AML-193 (cell line): ENCODE measurements at places on chromosomes 7 and 10.

DNA sequence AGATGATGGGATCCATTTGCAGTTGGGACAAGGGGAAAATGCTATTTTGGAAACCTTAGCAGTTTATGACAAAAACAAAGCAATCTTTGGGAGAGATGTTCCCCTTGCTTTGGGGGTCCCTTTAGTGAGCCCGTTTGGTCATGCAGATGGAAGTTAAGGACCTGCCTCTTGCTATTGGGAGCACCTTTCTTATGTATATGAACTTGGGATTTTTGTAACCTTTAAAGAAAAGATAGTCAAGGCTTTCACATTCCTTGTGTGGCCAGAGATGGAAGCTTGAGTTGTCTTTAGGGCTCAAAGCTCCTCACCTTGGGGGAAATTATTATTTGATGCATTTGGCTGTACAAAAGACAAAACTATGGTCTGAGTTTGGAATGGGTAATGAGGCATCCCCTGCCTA is 179.0 kb upstream of the PLPP4 start:
- no peak for DNase-seq

DNA sequence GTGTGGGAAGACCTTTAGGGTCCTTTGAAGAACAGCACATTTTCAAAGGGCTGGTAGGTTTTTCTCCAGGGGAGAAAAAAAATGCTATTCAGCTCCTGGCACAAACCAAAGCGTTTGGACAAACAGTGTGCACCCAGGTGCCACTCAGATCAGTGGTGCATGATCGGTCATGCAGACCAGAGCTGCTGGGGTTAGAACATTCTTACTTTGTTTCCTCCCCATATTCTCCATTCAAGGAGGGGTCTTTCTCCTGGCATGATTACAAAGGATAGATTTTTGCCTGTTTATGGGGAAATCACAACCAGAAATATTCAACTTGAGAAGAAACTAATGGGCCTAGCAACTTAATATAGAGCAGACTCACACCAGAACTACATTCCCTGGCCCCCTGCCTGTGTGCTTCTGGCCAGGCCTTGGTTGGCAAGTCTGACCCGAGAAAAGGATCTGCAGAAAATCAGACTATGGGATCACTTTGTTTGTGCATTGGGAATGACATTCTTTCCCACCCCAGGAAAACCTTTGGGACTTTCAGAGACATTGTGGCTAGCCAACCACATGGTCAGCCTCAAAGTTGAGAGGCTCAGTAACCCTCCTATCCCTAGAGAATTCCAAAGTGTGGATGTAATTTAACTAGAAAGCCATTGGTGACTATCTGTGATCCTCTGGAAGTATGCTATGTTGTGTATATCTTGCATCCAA is 82.3 kb upstream of the FGL2 start:
- DNase-seq: no peak

DNA sequence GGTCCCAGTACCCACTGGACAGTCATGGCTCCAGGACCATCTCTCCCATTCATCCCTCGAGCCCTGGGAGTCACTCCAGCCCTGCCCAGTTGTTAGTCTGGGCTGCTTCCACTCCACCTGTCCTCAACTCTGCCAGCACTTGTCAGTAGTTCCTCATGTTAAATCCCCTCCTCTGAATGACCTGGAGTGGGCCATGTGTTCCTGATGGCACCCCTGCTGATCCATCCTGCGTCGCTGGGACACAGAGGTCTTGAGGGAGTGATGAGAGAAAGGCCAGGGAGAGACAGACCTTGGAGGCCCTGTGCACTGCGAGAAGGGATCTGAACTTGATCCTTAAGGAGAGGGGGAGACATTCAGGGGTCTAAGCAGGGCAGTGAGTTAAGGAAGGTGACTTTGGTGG is 174.9 kb downstream of the GRID1 start:
- no peak for DNase-seq

- no peak for DNase-seq
These were observed 74.1 kb downstream of the NRBF2 start for GRCh38 chr10:63206997-63207811.

GRCh38 chr10:80277016-80277415 is 12.4 kb downstream of the MAT1A start:
- DNase-seq: no peak

DNA sequence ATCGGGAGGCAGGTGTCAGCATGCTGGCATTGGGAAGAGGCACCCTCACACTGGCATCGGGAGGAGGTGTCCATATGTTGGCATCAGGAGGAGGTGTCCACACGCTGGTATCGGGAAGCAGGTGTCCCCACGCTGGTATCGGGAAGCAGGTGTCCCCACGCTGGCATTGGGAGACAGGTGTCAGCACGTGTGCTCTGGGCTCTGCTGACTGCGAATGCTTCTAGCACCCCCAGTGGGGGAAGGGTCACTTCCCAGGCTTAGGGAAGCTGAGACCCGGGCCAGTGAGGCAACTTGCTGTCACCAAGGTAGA is 92.5 kb upstream of the IKZF1 start:
- DNase-seq: no peak

- peak; percentile 55 for DNase-seq
These were observed 23.7 kb upstream of the C10orf105 start for GRCh38 chr10:71743089-71743838.

- peak; percentile 27 for DNase-seq
These were observed 19.6 kb downstream of the GIMAP5 start for GRCh38 chr7:150756858-150757257.

DNA sequence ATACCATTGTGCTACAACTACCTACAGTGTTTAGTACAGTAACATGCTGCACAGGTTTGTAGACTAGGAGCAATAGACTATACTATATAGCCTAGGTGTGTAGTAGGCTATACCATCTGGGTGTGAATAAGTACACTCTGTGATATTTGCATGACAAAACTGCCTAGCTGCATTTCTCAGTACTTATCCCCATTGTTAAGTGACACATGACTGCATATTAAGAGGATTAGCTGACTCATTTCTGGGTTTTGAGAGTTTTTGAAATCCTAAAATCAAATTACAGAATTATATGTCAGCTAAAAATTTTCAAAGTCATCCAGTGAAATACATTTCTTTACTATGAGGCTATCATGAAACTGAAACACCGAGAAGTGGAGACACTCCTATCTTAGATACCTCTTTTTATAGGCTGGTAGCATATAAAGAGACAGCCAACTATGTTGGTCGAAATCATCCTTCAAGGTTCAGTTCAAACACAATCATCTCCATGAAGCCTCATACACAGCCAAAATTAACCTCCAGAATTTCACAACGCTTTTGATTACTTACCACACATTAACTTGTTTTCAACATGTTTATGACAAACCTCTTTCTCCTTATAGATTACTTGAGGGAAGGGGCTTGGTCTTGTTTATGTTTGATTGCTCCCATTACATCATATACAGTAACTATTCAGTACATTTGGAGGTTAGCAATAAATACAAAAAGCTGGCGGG is 89.8 kb upstream of the ANK3 start:
- no peak for DNase-seq

DNA sequence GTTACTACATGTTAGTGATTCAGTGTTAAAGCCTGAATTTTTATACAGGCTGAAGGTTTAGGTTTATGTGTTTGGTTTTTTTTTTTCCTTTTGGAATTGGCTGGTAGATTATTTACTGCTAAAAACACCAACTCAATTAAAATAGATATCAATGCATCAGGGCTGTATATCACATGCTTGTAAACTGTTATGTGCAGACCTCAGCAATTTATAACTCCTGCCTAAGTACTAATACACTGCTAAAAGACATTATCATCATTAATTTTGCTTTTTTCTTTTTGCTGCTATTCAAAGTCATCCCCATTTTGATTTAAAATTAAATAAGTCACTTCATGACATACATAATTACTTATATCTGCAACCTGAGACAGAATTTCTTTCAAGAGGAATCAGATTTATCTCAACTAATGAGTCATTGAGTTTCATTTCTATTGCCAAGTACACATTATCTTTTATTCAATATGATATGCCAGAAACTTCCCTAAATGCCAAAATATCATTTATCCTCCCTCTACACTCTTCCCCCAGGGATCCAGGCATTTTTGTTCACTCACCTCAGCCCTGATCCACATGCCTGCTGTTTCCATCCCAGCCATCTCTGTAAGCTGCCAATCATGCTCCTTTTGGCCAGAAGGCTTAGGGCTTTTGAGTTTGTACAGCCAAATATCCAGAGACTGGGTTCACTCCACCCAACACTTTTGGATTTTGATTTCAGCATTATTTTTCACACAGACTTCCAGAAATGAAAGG is 98.5 kb downstream of the POLR1F start:
- DNase-seq: no peak

DNA sequence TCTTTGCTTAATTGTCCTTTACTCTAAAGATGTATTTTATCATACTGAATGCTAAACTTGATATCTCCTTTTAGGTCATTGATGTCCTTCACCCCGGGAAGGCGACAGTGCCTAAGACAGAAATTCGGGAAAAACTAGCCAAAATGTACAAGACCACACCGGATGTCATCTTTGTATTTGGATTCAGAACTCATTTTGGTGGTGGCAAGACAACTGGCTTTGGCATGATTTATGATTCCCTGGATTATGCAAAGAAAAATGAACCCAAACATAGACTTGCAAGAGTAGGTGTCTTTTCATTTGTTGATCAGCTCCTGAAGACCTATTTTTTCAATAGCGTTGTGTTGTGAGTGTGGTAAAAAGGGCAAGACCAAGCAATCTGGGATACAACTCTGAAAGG is 1.8 kb downstream of the RPS24 start:
- DNase-seq: no peak

GRCh38 chr7:12458520-12459131 is 55.0 kb upstream of the VWDE start:
- DNase-seq: peak; percentile 35

- no peak for DNase-seq
These were observed 41.7 kb upstream of the WNT2 start for GRCh38 chr7:117364339-117365080.

DNA sequence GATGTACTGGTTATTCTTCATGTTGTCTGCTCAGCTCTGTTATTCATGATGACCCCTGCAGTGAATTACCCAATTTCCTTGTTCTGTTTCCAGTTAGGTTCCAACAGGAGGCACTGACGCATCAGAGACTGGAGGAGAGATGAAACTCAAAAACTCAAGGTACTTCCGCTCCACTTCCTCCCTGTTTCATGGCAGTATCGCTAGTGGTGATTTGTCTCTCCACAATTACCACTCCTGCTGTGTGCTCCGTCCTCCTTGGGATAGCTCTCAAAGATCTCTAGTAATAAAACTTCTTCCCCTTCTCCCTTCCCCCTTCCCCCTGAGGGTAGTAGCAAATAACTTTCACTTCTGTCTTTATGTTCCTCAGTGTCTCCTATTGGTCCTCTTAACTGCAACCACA is 107.4 kb upstream of the ABCB5 start:
- no peak for DNase-seq

GRCh38 chr10:91012502-91012901 is 91.6 kb upstream of the ANKRD1 start:
- DNase-seq: no peak

- DNase-seq: no peak
These were observed 132.0 kb upstream of the FZD8 start for GRCh38 chr10:35774109-35774508.

- no peak for DNase-seq
These were observed 16.8 kb upstream of the SH2D4B start for GRCh38 chr10:80520661-80521470.

GRCh38 chr10:128781637-128782036 is 655.4 kb upstream of the MKI67 start:
- DNase-seq: no peak

DNA sequence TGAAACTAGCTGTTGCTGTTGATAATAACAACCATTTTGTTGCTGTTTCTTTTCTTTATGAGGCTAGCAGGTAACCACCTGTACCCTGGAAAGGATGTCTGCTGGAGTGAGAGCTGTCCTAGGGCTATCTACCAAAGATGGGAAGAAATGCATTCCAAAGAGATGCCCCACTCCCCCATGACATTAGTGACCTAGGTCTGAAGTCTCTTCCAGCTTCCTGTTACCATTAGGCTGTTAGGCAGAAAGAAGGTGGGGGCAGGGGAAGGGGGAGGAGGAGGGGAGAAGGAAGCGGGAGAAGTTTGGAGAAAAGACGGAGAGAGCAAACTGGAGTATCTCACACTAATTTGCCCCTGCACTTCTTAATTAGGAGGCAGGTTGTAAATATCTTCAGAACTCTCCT is 118.5 kb downstream of the ABLIM1 start:
- no peak for DNase-seq

- peak; percentile 48 for DNase-seq
These were observed 1.5 kb upstream of the C10orf95 start for GRCh38 chr10:102452672-102453340.

- DNase-seq: no peak
These were observed 96.3 kb downstream of the CDK14 start for GRCh38 chr7:90692396-90692795.
